ENCODE measurements at places on chromosomes 7 and 10.

GRCh38 chr10:101817337-101818118 lies 716 bp downstream of the OGA start:
- peak; percentile 63 for DNase-seq

DNA sequence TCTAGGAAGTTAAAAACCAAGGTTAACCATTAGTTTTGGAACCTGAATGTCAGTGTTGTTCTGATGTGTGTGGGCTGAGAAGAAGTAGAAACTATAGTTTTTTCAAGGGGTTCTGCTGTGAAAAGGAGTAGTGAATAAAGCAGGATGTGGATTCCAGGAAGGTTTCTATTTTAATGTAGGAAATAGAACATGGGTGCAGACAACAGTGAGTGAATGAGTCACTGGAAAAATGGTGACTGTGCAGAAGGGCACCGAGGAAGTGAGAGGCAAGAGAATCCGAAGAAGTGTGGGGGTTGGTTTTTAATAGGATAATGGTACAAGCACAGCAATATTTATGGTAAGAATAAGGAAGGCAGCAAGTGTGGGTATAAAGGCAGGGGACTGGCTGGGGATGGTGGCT lies 120.4 kb downstream of the ARHGAP21 start:
- no peak for DNase-seq

GRCh38 chr10:114613237-114613979 lies 44.7 kb downstream of the ABLIM1 start:
- DNase-seq: no peak

- DNase-seq: peak; percentile 36
These were observed 2.2 kb upstream of the HIP1 start for GRCh38 chr7:75740846-75741497.

DNA sequence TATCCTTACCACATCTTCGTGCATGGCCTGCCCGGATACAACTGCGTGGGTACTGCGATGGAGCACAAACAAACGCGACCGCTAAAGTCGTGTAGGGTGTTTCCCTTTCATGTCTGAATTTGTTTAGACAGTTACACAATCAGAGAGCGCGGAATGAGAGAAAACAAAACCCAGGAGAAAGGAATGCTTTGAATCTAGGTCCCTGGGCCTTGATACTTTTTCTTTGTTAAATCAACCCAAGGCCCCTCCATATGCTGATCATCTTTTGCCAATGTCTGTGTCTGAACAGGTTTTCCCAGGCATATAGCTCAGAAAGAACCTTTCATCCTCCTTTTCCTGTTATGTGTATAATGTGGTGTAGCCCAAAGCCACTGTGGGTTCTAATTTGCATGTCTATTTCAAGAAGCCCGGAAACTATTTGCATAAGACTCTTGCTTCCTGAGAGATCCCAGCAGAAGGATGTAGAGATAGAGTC lies 145.8 kb downstream of the FRMD4A start:
- no peak for DNase-seq
